ENCODE measurements at places on chromosomes 16 and 17. TPM values are rescaled to one million over a fixed set of nuclear protein-coding genes. Genes with fewer than 3 reads are reported as not detected.

MYH11 gene
- total RNA-seq = 19.5 TPM

MPHOSPH6 gene
- total RNA-seq = 39.0 TPM

CCL3 gene
- 3.9 TPM for total RNA-seq

SDR42E2 gene
- total RNA-seq = not detected

MRPL12 gene
- 36.4 TPM for total RNA-seq

PIGQ gene
- total RNA-seq = 108 TPM

SLC52A1 gene
- not detected for total RNA-seq

FAM171A2 gene
- total RNA-seq = 7.1 TPM

GRB7 gene
- total RNA-seq = 14.0 TPM

MEIOB gene
- not detected for total RNA-seq

KRTAP2-1 gene
- total RNA-seq = not detected

COL1A1 gene
- total RNA-seq = 23.4 TPM

CDH3 gene
- total RNA-seq = 2.3 TPM

PHOSPHO1 gene
- not detected for total RNA-seq

HSD17B1 gene
- 2.3 TPM for total RNA-seq

SRL gene
- total RNA-seq = 0.88 TPM

Data from thyroid gland (tissue), 4 donors.